ENCODE measurements at places on chromosomes 5 and 9.

DNA sequence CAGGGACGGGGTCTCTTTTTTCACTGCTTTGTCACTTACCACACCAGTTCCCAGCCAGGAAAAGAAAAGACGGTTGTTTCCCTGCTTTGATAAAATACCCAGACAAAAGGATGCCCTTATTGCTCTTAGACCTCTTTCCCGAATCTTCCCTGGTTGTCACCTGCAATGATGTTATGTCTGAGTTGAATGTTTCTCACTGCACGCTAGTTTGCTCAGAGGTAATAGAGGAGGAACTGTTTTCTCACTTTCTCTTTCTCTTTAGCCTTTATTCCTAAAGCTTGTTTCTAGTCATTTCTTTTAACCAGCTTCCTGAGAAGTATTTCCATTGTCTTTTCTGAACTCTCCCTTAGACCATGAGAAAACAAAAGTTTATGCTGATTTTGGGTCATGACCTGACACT, 32.9 kb downstream of the ACER2 start:
- DNase-seq = no peak

DNA sequence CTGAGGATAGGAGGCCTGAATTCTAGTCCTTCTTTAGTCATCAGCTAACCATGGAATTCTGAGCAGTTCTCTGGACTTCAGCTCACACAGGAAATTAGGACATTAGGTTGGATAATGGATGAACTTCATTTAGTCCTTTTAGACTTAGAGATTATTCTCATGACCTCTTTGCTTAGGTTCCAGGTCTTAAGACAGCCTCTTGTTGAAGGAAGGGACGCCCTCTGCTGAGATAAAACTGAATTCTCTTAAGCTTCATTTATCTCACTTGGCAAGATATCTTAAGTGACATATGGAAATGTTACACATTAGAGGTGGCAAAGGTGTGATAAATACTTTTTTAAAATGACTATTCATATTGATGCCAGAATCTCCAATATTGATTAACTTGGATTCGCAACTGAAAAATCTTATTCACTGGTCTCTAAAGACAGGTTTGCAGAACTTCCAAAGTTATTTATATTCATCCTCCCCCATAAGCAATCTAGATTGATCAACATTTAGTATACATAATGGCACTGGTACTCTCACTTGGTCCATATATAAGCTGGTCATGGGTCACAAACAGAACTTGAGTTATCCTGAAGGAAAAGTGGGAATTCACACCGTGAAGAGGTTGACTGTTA, 16.9 kb upstream of the ZNF366 start:
- DNase-seq = no peak

GRCh38 chr9:121755581-121755980, 104.1 kb downstream of the DAB2IP start:
- no peak for DNase-seq

- no peak for DNase-seq
Observed at GRCh38 chr9:85077944-85078343, 408.4 kb downstream of the NTRK2 start.

DNA sequence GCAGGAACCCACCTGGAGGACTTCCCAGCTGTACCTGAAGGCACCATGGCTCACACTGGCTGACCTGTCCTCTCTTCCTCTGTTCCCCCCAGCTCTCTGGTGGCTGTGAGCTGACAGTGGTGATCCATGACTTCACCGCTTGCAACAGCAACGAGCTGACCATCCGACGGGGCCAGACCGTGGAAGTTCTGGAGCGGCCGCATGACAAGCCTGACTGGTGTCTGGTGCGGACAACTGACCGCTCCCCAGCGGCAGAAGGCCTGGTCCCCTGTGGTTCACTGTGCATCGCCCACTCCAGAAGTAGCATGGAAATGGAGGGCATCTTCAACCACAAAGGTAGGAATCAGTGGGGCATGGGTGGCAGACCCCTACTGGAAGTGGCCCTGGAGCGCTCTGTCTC, 161.9 kb upstream of the OTULINL start:
- DNase-seq = no peak

DNA sequence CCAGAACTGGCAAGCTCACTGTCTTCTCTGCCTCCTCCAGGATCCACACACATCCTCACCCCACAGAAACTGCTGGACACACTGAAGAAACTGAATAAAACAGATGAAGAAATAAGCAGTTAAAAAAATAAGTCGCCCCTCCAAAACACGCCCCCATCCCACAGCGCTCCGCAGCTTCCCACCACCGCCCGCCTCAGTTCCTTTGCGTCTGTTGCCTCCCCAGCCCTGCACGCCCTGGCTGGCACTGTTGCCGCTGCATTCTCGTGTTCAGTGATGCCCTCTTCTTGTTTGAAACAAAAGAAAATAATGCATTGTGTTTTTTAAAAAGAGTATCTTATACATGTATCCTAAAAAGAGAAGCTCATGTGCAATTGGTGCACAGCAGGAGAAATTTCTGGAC, 16.1 kb upstream of the CFAP157 start:
- DNase-seq = no peak

GRCh38 chr9:134602547-134603362, 38.8 kb upstream of the COL5A1 start:
- DNase-seq = no peak
